ENCODE measurements at places on chromosomes 11 and 22.

GRCh38 chr11:20669820-20670684 is 666 bp downstream of the NELL1 start:
- DNase-seq, result no peak

- DNase-seq, result peak; percentile 93
Measured at GRCh38 chr11:65539744-65540289, 14.9 kb downstream of the SCYL1 start.

GRCh38 chr11:88292171-88292843 is 45.2 kb downstream of the CTSC start:
- no peak for DNase-seq

GRCh38 chr11:128928400-128928799 is 14.3 kb downstream of the TP53AIP1 start:
- DNase-seq, result peak; percentile 85

GRCh38 chr11:25981998-25982397 is 349.9 kb upstream of the ANO3 start:
- DNase-seq, result peak; percentile 10

- DNase-seq, result no peak
Measured at GRCh38 chr11:112511271-112511670, 250.6 kb upstream of the PLET1 start.

DNA sequence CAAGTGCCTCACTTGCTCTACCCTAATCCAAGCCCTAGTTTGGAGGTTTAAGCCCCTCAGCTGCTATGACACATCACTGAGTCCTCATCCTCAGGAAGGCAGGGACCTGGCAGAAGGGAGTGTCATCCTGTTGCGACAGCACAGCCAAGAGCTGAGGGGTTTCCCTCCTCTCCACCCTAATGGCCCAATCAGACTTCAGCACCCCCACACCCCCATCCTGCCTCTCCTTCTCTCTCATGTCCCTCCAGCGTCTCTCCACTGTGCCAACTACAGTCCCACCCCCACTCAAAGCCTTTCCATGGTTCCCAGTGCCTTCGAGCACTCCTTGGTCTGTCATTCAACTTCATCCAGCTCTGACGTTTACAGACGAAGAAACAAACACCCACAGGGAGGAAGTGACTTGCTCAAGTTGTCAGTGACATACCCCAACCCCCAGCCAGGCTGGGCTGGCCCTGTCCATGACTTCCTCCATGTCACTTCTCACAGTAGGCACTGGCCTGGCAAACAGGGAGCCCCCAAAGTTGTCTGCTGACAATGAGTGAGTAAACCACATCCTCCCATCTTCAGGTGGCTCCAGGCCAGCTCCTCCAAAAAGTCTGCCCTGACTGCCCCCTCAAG is 15.6 kb downstream of the ARAP1 start:
- no peak for DNase-seq

DNA sequence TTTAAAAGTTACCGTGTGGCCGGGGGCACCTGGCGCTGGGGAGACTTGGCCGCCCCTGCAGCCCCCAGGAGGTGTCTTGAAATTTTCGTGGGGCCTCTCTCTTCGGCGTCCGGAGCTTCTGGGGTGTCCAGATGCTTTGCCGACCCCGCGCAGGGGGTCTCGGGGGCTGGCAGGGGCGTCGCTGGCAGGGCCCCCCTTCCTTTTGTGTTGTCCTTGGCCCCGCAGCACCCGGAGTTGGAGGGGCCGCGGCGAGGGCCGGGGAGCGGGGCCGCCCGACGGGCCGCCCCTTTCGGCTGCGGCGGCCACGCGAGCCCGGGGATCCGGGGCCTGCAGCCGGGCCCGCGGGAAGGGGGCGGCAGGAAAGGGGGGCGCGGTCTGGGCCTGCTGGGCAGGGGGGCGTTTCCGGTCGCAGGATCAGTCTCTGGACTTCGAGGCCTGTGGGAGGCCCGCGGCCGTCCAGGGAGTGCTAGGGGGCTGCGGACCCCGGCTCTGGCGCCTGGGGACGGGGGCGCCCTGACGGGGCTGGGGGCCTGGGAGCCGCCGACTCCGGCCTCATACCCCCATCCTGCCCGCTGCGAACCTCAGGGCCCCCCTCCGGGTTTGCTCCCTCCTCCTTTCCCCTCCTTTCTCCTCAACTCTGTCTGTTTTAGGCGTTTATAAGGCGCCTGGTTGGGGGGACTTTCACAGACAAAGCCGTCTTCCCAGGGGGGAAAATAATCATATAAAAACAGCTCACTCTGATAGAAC is 869 bp downstream of the ZC3H7B start:
- peak; percentile 53 for DNase-seq

- no peak for DNase-seq
Measured at GRCh38 chr11:27858866-27859265, 158.6 kb upstream of the BDNF start.

- no peak for DNase-seq
Measured at GRCh38 chr11:3685923-3686322, 14.7 kb upstream of the CHRNA10 start.

DNA sequence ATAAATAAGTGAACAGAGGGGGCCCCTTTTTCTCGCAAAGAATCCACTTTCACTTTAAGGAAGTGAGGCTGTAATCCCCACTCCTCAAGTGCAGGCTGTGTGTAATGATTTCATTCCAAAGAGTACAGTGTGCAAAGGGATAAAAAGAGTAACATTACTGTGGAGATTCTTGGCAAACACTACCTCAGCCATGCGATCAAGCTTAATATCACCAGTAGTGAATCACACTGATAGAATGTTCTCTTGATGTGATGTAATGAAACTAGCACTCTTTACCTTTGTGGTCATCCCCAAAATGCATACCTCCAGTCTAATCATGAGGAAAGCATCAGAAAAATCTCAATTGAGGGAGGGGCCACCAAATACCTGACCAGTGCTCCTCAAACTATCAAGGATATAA is 246.1 kb upstream of the CHORDC1 start:
- no peak for DNase-seq

DNA sequence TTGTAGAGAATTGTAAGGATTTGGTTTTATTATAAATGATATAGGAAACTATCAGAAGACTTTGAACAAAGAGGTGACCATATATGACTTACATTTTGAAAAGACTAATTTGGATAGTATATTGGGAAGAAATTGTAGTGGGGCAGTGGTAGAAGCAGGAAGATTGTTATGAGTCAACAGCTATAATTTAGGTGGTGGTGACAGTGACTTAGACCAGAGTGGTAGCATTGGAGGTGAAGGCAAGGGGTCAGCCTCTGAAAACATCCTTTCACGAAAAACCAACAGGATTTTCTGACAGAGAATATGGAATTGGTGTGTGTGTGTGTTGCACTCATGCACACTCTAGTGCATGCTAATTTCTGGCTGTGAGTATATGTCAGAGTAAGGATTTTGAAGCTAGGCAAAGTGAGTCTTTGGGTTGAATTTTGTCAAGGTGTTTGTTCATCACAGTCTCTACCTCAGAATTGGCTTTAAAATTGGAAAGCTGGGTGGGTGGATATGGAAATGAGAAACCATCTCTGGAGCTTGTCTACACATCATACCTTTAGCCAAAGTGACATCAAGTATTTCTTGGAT is 8.2 kb upstream of the HBE1 start:
- no peak for DNase-seq

GRCh38 chr11:127576210-127576609 is 575.6 kb upstream of the KIRREL3 start:
- no peak for DNase-seq

- DNase-seq, result peak; percentile 93
Measured at GRCh38 chr11:77589521-77590193, at the start of gene AQP11. AQP11 (plus strand) TSS chr11:77589953; CDS start chr11:77589993, 40 bp downstream.

DNA sequence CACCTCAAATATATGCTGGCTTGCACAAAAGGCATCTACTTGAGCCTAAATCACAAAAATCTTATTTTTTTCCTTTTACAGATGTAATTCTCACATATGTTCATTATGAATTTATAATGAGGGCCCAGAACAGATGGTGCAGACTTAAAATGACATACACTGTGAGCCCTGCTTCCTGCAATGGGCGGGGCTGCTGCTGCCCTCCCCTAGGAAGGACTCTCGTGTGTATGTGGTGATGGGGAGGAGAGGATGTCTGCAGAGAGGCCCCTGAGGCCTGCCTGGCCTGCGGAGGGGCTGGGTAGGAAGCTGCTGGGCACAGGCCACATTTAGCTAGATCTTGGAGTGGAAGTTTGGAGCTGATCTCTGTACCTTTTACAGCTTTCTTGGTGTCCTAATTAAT is 233.4 kb upstream of the KIRREL3 start:
- no peak for DNase-seq
